GM04504 (cell line): ENCODE measurements at places on chromosomes 4 and X.

- DNase-seq = no peak
Observed at GRCh38 chrX:123878252-123878721, 18.4 kb downstream of the XIAP start.

DNA sequence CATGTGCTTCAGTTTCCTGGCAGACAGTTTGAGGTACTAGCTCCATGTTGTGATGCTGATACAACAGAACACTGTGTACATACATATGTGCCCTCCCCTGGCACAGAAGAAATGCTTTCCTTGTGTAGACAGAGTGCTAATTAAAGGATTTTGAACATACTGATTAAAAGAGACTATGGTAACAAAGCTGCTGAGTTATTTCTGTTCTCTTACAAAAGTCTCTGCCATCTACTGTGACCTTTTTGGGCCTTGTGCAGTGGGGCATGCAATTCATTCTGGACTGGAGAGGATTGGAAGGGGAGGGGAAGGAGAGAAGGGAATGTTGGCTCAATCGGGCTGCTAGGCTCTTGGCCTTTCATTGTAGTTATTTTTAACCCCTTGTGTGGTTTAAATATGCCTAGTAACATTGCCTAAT is 6.0 kb downstream of the PDLIM5 start:
- no peak for DNase-seq

DNA sequence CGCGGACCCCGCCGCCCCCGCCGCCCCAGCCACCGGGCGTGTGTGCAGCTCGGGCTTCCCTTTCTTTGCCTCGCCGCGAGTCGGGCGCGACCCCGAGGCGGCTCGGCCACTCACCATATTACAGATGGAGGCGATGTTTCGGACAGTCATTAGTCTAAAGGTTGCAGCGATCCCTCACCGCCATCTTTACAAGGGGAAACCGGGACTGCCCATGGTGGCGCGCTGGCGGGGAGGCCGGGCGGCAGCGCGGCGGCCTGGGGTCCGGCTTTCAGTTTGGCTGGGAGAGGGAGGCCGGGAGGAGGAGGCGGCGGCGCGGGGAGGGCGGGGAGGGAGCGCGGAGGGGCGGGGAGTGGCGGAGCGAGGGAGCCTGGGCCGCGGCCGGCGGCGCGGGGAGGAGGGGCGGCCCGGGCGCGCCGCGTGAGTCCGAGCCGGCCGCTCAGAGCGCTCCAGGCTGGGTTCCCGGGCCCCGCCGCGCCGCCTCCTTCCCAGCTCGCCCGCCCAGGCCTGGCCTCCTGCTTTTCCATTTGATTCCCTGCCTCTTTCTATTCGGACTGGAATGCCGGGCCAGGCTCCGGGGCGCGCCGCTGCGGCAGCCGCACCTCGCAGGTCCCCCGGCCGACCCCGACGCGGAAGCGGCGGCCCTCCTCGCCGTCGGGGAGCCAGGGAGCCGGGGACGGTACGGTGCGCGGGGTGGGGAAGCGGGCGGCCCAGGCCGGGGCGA is at the start of gene USP46:
TSS of gene USP46 (minus strand) at position 301 of the 721 bp plus-strand sequence. CDS start at position 150, 151 bp downstream.
- DNase-seq = peak; percentile 50

- DNase-seq = no peak
Observed at GRCh38 chr4:177375372-177375771, 65.7 kb downstream of the NEIL3 start.

DNA sequence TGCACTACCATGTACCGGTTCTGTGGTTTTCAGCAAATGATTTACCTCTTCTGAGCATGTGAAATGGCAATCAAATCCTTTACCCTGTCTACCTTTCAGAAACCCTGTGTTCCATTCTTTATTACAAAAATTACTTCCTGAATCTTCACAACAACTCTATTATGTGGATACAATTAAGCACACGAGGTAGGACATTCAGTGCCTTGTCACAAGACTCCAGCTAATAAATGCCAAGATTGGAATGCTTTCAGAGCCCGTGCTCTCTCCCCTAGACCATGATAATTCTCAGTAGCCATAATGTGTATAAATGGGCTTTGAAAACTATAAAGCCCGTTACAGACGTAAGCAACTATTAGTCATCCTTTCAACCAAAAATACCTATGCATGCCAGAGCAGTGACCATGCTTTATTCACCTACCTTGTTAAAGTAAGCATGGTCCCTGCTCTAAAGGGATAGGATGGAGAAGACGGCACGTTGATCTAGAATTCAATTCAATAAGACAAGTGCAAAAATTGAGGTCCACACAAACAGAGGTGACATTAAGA is 2.4 kb downstream of the RXFP1 start:
- DNase-seq = no peak

DNA sequence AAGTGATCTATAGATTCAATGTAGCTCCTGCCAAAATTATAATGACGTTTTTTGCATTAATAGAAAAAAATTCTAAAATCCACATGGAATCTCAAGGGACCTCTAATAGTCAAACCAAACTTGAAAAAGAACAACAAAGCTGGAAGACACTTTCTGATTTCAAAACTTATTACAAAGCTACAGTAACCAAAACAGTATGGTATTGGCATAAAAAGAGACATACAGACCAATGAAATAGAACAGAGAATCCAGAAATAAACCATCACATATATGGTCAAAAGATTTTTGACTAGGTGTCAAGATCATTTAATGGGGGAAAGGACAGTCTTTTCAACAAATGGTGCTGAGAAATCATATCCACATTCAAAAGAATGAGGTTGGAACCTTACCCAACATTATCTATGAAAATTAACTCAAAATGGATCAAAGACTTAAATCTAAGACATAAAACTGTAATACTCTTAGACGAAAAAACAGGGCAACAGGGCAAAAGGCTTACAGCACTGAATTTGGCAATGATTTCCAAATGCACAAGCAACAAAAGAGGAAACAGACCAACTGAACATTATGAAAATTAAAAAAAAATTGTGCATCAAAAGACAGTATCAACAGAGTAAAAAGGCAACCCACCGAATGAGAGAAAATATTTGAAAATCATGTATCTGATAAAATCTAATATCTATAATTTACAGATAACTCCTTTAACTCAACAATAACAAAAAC is 3.9 kb downstream of the FBXO8 start:
- DNase-seq = no peak

DNA sequence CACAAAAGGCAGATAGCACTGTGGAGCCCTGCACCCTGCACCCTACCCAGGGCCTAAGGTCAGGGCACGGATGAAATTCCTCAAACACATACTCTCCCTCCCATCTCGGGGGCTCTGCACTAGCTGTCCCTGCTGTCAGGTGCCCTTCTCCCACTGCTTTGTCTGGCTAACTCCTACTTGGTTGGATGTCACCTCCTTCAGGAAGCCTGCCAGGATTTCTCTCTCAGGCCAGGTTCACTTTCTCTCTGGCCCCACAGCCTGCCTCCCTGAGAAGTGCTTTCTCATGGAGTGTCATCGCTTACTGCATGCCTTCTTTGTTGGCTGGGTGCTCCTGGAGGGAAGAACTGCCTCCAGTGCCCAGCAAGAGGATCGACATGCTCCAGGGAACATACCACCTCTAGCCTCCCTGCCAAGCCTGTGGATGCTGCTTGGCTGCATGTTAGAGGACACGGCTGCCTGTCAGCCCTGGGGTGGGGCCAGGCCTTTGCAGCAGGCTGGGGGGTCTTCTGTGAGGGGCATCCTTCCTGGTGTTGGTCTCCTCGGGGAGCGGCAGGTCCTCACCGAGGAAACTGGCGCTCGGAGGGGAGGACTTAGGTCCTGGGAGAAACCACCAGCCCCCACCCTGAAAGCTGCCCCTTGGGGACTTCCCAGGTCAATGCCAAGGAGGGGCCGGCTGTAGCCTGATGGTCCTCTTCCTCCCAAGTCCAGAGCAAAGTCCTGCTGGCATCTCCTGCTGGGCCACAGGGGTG is 15.0 kb downstream of the ABLIM2 start:
- no peak for DNase-seq

DNA sequence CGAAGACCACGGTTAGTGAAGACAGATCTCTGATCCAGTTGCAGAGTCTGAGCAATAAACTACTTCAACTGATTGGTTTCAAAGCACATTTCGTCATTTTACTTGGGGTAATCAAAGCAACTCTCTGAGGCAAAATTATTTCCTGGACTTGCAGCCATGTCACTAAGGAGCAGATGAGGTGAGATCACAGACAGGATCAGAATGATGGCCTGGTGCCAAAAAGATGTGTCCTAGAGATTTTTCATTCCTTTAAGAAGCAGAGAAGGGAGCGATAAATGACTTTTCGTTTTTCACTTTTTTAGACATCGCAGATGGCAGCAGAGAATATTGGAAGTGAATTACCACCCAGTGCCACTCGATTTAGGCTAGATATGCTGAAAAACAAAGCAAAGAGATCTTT is 83.9 kb downstream of the PTTG2 start:
- no peak for DNase-seq

GRCh38 chr4:48360285-48361011 is 19.1 kb downstream of the SLAIN2 start:
- peak; percentile 53 for DNase-seq

DNA sequence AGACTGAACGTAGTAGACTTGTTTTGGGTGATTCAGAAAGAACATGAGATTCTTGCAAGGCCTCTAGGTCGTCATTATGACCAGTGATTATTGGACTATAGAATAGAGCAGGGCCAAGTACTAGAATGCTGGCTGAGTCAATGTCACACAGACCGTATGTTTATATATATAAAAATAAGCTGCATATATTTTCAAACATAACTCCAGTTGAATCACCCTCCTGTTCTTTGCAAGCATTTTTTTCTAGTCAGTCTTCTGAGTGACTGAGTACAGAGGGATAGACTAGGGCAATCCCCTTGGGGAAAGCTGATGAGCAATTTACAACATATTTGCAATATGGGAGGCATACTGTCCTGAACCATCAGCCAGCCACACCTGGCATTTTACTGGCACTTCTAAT is 48.4 kb upstream of the PRPS1 start:
- DNase-seq = no peak

DNA sequence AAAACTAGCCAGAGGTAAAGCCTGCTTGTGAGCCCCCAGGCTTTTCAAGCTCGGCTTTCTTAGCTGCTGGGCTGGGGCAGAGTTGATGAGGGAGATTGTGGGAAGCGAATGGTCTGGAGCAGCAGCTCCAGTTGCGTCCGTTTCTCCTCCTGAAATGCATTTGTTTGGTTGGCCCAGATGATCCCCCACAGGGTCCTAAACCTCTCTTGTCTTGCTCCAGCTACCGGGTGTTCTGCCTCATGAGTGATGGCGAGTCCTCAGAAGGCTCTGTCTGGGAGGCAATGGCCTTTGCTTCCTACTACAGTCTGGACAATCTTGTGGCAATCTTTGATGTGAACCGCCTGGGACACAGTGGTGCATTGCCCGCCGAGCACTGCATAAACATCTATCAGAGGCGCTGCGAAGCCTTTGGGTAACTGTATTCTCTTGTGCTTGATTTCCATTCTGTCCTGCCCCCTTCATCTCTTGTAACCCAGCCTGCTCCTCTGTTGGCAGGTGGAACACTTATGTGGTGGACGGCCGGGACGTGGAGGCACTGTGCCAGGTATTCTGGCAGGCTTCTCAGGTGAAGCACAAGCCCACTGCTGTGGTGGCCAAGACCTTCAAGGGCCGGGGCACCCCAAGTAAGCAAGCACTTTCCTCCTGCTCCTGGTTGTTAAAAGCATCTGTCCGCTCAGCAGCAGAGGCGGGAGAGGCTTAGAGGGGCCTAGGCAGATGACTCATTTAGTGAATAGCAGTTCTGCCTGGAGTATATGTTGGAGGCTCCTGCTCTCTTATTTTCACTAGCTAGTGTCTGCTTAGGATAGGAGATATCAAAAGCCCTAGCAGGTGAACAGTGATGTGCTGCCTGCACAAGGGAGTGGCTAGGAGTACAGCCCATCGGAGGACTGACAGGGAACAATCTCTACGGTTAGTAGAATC is 15.3 kb downstream of the TKTL1 start:
- DNase-seq = no peak

DNA sequence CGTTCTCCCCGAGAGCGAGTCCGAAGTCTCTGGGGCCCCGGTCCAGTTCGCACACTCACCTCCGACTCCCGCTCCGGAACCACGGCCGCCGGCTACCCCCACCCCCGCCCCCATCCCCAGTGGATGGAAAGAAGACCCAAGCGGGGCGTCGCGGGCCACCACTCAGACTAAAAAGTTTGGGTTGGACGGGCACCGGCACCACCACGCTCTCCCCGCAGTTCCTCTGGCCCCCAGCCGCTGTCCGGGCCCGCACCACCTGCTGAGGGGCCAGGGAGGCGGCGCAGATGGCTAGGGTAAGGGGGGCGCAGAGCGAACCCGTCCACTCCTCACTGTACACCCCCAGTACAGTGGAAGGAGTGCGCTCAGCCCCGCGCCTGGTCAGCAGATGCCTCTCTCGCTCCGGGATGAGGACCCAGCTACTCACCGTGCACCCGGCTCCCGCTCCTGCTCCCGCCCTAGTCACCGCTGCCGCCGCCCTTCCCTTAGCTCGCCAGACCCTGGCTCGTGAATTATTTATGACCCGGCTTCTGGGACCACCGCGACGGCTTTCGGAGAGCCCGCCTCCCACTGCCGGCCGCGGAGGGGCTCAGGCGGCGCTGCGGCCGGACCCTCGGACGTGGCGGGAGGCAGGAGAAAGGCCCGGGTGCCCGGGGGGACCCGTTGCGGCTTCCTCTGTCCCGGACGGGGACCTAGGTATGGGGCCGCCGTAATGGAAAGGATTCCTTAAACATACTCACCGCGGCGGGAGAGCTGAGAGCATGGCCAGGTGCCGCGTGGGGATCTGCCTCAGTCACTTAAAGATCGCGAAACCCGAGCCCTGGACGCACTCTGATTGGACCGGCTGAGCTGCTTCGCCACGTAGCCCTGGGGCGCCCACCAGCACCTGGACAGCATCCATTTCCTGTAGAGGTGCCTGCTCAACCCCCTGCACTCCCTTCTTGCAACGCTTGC is at the start of gene PROM1:
TSS of gene PROM1 (minus strand) at position 783 of the 951 bp plus-strand sequence. CDS start 8,117 bp downstream, outside the sequence.
- no peak for DNase-seq

DNA sequence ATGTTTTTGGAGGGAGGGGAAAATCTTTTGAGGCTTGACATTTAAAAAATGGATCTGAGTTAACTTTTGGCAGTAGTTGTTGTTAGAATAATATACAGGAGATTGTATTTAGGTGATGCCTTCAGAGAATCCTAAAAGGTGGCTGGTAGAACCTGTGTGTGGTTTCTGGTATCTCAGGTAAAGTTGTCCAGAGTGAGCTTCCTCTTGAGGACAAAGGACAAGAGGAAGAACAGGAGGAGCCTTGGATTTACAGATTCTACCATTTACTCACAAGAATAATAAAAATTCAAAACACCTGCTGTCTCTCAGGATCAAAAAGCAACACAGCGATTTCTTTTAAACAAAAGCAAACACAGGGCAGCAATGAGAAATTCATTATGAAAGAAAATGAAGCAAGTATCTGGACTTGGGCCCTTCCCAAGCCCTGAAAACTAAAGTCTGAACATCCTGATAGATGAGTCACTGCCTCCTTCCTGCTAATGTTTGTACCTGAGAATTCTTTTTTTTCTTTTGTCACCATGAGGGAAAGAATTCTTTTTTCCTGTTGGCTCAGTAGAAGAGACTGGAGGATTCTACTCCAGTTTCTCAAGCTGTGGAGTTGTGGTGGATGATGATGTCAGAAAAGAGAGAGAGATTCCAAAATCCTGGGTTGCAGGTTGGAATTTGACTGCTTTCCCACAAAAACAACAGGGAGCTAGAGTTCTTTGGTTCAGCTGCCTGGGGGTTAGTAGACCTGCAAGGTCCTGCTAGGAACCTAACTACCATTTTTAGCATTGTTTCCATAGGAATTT is 31.5 kb upstream of the RAPGEF2 start:
- DNase-seq = no peak

GRCh38 chr4:24917076-24917856 is 4.4 kb upstream of the CCDC149 start:
- DNase-seq = no peak

- no peak for DNase-seq
Observed at GRCh38 chr4:123250843-123251242, 145.8 kb upstream of the SPRY1 start.

GRCh38 chr4:16914208-16914607 is 15.8 kb upstream of the LDB2 start:
- DNase-seq = no peak

GRCh38 chr4:110988722-110989121 is 365.8 kb upstream of the PITX2 start:
- no peak for DNase-seq
